ENCODE measurements at places on chromosomes 5 and 9.

- DNase-seq, result no peak
Observed at GRCh38 chr5:142777099-142777498, 6.9 kb downstream of the ARHGAP26 start.

GRCh38 chr5:54825005-54825404 lies 160.4 kb downstream of the ESM1 start:
- no peak for DNase-seq

- DNase-seq, result no peak
Observed at GRCh38 chr5:14922456-14922855, 50.9 kb upstream of the ANKH start.

DNA sequence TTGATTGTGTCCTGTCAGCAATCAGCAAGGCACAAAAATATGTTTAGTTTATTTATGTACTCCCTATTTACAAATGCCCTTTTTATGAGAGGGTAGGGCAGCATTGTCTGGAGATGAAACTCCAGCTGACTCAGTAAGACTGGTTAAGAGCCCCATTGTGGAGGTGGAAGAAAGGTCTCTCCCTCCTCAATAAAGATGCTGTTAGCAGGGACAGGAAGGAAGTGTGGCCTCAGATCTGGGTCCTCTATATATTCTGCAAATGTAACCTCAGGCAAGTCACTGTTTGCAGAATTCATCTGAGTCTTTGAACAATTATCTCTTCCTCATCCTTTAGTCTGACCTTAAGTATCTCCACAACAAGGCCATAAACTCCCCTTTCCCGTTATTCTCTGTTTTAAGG lies 48.3 kb upstream of the TRAF1 start:
- DNase-seq, result no peak

Measured in non-pigmented ciliary epithelial cell (primary cell).